ENCODE measurements at places on chromosomes 12 and 14.

GRCh38 chr12:43271659-43272058 lies 280.3 kb downstream of the ADAMTS20 start:
- no peak for DNase-seq

- no peak for DNase-seq
These were observed 309.8 kb upstream of the TMEM132C start for GRCh38 chr12:127957001-127957660.

DNA sequence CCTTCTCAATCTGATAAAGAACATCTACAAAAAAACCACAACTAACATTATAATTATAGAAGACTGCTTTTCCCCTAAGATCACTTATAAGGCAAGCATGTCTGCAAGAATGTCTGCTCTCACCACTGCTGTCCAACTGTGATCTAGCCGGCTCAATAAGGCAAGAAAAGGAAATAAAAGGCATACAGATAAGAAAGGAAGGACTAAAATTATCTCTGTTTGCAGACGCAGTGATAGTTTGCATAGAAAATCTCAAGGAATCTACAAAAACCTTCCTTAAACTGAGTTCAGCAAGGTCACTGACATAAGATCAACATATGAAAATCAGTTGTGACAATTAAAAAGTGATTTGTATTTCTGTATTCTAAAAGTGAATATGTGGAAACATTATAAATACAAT lies 138.0 kb upstream of the EGLN3 start:
- no peak for DNase-seq

DNA sequence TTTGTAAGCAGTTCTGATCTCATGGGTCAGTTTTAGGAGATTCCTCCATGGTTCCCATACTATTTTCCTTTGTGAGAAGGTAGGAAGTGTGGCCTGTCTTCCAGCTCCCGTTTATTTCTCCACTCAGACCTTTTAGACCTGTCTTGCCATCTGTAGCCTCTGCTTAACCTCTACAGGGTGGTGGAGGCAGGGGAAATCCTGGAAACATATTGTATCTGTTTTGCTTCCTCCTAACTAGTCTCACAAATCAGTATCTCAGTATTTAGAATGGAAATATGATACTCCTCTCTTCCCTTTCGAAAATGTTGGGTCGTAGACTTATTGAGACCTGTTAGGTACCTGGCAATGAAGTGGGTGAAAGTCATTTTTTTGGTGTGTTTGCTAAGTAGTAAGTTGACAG lies 399.4 kb upstream of the RGS6 start:
- DNase-seq: no peak

GRCh38 chr14:73823339-73823885 lies 28.2 kb upstream of the PTGR2 start:
- no peak for DNase-seq

- no peak for DNase-seq
These were observed 86.4 kb upstream of the NTF3 start for GRCh38 chr12:5345534-5345933.

- no peak for DNase-seq
These were observed 235.5 kb downstream of the PAWR start for GRCh38 chr12:79455286-79455685.

GRCh38 chr14:69587389-69587788 lies 12.7 kb upstream of the CCDC177 start:
- no peak for DNase-seq

DNA sequence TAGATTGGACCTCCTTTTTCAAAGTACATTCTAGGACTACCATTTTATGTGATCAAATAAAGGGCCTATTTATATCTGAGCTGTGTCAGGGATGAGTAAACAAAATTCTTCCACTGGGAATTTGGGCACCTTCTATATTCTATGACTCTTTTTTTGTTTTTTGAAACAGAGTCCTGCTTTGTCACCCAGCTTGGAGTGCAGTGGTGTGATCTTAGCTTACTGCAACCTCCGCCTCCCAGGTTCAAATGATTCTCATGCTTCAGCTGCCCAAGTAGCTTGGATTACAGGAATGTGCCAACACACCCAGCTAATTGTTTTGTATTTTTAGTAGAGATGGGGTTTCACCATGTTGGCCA lies 64.8 kb downstream of the DRAM1 start:
- no peak for DNase-seq

DNA sequence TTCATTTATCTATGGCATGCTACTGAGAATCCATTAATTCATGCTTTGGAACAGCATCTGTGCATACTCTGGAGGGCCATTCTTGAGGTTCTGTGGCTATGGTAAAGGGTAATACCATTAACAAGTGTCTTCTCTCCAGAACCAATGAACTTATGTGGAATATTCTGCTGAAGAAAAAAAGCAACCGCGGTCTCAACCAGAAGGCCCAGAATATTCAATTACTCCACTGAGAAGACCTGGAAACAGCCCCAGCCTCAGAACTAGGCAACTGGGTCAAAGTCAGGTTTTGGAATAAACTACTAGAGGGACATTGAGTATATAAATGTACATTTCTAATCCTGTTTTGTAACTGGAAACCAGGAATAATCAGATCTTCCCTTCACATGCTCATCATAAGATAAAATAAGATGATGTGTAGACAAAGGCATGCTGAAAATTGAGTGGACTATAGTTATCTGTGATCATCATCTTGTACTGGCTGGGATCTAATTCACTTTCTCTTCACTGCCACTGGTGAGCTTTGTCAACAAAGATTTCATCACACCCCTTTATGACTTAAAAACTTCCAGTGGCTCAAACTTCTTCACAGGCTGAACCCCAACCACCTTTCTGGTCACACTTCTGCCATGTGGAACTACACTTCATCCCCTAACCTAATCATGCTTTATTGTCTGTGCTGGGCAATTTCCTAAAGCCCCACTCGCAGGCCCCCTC lies 6.0 kb downstream of the SPTB start:
- DNase-seq: no peak

- DNase-seq: no peak
These were observed 220.7 kb upstream of the EGLN3 start for GRCh38 chr14:34171431-34172172.

GRCh38 chr14:87830443-87831096 lies 162.4 kb downstream of the GALC start:
- DNase-seq: no peak

- no peak for DNase-seq
These were observed 129.2 kb upstream of the BMP4 start for GRCh38 chr14:54085841-54086240.

- DNase-seq: no peak
These were observed 131.9 kb downstream of the DAD1 start for GRCh38 chr14:22456998-22457594.

- no peak for DNase-seq
These were observed 885.7 kb downstream of the DIO2 start for GRCh38 chr14:79325557-79325956.

GRCh38 chr14:87952307-87953094 lies 40.5 kb downstream of the GALC start:
- DNase-seq: no peak

DNA sequence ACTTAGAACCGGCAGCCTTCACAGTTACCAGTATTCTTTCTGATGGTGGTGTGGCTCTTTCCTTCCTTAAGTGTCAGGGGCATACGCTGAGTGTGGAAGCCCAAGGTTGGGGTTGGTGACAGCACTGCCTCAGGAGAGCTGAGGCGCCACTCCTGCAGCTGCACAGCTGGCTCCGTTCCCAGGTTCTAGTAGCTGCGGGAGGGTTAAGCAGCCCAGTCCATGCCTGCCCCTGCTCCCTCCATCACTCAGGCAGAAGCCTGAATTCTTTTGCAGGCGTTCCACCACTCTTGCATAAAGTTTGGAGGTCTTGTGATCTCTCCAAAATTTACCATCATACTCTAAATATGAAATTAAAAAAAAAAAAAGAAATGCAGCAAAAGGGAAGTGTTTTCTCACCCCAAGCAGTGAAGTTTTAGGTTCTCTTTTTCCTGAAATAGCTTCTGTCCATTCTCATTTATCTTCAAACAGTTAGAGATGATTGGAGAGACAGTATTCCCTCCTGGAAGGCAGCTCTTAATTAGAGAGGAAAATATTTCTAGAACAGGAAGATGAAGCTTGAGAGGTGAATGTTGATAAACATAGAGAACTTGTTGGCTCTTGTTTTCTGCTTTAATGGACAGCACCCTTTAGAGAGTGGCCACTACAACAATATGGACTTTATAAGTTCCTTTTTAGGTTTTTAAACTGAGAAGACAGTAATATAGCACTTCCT lies 136.1 kb downstream of the FGD4 start:
- DNase-seq: no peak

GRCh38 chr12:51521554-51522276 lies 69.3 kb upstream of the SCN8A start:
- DNase-seq: no peak

GRCh38 chr12:1629338-1630132 lies 504 bp downstream of the WNT5B start:
- DNase-seq: no peak

GRCh38 chr12:2064071-2064507 lies 11.3 kb downstream of the CACNA1C start:
- no peak for DNase-seq

GRCh38 chr12:8449355-8449859 lies 6.4 kb upstream of the CLEC6A start:
- no peak for DNase-seq

DNA sequence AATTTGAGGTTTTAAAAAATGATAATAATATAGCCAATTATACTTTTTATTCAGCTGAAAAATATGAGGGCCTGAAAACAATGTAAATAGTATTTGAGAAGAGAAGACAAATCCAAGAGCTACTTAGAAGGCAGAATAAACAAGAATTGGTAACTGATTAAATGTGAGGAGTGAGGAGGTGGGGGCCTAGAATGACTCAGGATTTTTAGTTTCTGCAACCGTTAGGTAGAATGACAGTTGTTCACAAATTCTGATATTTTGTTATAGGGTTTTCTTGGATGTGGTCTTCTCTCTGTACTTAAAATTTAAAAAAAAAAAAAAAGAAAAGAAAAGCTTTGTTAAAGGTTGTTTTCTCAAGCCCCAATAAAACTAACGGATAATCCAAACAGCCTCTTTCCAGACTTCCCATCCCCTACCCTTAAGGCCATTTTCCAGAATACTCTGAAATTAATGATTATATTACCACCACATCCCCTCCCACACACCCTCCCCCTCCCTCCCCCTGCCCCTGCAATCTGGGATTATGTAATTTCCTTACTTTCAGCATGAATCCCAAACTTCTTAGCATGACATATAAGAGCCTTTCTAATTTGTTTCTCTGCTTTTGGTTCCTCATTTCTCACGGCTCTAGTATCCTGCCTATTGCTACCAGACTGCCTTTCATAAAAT lies 50.4 kb downstream of the LRP6 start:
- DNase-seq: no peak

DNA sequence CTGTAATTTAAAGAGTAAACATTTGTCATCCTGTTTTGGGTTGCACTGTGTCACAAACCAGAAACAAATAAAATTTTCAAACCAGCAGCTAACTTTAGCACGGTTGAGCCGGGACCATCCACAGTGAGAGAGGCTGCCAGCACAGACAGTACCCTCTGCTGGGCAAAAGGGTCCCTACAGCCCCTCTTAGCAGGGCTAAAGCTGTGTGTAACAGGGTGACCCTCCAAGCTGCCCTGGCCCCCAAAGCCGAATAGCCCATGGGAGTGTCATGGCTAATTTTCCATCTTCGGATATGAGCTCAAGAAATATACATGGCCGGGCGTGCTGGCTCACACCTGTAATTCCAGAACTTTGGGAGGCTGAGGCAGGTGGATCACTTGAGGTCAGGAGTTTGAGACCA lies 157.1 kb upstream of the GRIN2B start:
- no peak for DNase-seq

GRCh38 chr12:57129889-57130288 lies 1.6 kb downstream of the LRP1 start:
- no peak for DNase-seq

- DNase-seq: no peak
These were observed 1150.0 kb downstream of the FSCB start for GRCh38 chr14:43356979-43357545.

- no peak for DNase-seq
These were observed 18.0 kb downstream of the MAP1LC3B2 start for GRCh38 chr12:116577154-116577561.

- no peak for DNase-seq
These were observed 98.3 kb upstream of the ESRRB start for GRCh38 chr14:76277586-76278130.

DNA sequence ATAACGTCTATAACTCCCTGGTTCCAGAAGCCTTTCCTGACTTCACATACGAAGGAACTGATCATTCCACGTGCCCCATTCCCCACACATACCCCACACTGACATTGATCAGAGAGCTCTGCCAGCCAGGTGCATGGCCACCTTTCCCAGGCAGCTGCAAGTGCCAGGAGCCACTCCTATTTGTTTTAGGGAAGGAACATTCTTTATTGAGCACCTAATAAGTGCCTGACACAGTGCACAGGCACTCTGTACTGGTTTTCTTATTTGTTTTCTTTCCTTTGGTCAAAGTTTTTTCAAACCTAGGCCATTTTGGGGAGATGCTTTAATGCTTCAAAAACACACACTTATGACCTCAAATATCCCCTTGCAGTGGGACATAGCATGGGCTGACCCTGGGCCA lies 50.0 kb downstream of the PITPNM2 start:
- no peak for DNase-seq

DNA sequence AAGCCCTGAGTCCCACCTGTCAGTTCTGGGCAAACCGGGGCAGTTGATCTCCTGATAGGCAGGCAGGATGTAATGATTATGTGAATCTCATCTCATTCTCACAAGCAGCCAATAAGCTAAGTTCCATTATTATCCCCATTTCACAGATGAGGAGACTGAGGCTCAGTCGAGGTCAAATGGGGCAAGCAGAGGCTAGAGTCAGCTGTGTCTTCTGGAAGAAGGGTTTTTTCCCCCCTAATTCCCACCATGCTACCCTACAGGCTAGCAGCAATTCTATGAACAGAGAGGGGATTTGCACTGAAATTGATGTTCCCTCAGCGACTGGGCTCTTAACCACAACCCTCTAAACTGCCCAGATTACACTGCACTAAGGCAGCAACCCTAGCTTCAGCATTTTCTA lies 93.8 kb upstream of the MAP1LC3B2 start:
- DNase-seq: no peak

- DNase-seq: no peak
These were observed 156.6 kb downstream of the TSPAN9 start for GRCh38 chr12:3233797-3234196.

- no peak for DNase-seq
These were observed 204.6 kb downstream of the BTG1 start for GRCh38 chr12:91940826-91941570.

DNA sequence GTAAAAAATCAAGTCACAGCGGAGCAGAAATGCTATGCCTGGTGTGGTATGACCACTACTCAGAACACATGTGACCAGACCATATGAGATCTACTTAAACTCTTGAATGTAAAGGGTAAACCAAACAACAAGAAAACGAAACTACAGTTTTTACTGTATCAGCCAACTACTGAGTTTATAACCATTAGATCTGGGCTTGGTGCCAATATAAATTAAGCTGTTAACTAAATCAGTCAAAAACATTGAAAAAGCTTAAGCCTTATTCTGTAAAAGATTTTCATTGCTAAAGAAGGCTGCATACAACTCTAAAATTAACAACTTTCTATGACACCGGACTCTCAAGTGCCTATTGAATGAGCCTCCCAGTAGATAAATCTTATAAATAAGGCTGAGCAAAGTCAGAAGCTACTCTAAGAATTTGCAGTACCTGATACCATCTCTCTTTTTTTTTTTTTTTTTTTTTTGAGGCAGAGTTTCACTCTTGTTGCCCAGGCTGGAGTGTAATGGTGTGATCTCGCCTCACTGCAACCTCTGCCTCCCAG lies 35.4 kb downstream of the SPTLC2 start:
- no peak for DNase-seq
